ENCODE measurements at places on chromosomes 6 and 20.

DNA sequence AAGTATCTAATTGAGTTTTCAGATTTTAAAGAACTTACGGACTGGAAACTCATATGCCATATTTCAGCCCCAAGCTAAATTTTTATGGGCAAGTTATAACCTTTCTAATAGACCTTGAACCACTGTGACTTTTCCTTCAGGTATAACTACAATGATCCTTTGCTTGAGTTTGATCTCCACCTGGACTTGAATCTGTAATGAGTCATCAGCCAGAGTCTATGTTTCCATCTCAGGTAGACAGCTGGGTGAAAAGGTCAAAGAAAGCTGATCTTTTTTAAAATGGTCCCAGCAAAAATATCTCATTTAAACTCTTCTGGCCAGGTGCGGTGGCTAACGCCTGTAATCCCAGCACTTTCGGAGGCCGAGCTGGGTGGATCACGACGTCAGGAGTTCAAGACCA, 88.4 kb upstream of the SGK1 start:
- no peak for DNase-seq

- no peak for DNase-seq
Measured at GRCh38 chr6:148440016-148440415, 97.4 kb downstream of the SASH1 start.

DNA sequence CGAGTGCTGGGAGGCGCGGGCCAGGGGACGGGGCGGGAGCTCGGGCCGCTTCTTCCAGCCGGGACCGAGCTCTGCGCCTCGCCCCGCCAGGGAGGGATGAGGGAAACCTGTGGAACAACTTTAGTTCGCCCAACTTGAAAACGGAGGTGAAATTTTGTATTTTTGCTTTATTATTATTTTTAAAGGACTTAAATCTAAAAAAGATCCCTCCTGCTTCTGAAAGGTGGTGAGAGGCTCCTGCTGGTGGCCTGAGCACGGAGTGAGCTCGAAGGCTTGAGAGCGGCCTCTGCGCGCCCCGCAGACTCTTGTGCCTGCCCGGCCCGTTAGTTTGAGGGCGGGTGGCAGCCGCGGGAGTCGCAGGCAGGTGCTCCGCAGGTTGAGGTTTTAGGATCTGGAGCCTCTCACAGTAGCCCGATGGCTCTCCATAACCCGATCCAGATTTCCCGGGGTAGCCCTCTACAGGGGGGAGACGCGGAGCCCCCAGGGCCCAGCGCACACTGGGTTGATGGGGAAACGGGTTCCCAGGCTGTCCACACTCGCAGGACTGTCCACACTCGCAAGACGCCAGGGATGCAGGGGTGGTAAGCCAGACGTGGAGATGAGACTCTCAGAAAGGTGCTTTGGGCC, 46.2 kb upstream of the SUPT3H start:
- peak; percentile 78 for DNase-seq

DNA sequence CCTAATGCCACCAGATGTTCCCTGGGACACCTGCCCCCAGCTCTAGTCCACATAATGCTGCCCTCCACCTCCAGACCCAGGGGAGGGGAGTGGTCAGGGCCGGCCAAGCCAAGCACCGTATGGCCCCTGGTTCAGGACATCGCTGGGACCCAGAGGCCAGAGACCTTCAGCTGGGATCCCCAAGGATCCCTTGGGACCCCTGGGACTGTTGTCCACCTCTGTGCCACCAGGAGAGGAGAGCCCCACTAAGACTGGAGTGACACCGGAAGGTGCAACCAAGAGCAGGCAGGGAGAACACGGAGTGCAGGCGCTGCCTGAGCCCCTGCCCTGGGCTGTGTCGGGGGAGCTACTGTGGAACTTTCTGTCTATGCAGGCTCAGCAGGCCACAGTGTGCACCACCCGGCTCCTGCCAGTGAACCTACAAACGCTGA, 43.6 kb downstream of the CTCFL start:
- peak; percentile 67 for DNase-seq

DNA sequence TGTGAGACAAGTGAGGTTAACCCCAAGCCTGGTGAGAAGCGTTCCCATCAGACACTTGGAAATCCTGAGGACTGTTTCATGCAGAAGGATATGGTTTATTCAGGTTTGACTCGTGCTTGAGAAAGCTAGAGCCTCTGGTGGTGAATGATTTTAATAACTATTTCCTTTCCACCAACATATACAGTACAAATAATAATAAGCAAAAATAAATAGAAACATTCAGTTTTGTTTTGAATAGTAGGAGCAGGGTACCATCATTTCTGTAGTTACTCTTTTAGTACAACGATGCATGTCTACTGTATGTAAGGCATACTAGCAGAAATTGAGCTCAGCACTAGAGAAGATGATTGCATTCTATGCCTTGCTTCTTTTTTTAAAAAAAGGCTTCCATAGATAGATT, 33.5 kb downstream of the PLG start:
- no peak for DNase-seq

- DNase-seq, result no peak
Measured at GRCh38 chr20:58816957-58817651, 33.6 kb downstream of the GNAS-AS1 start.

DNA sequence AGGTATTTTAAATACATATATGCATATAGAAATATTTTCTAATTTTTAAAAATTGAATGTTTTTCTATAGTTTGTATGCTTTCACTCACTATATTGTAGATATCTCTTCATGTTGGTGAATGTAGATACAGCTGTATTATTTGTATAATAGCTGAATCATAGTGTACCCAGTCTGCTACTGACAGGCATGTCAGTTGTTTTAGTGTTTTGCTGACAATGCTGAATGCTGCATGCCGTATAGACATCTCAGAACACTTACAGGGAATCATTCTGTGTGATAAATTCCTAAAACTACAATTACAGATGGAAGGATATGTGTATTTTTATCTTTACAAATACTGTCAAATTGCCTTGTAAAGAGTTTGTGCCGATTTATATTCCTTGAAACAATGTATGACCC, 175.4 kb downstream of the SIM1 start:
- no peak for DNase-seq

GRCh38 chr6:108764580-108764950, 83.7 kb upstream of the ARMC2 start:
- DNase-seq, result no peak

- no peak for DNase-seq
Measured at GRCh38 chr20:35003211-35004031, 47.8 kb downstream of the MYH7B start.

DNA sequence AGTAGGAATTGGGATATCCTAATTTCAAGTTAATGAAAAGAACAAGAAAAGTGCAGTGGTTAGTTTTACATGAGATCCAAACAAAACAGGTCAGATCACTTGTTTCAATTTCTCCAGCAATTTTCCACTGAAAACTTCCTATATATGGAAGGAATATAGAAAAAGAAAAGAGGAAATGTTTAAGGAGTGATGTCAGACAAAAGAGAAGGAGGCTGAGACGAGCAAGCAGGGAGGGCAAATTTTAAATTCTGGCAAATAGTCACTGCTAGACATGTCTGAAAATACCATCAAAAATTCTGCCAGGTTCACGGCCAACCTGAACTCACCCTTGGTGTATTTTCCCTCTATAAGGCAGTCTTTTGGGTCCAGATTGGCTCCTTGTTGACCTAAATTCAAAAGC, 9.5 kb upstream of the NUP153 start:
- no peak for DNase-seq

GRCh38 chr6:27617700-27618689, 145.1 kb upstream of the ZNF184 start:
- DNase-seq, result peak; percentile 51

DNA sequence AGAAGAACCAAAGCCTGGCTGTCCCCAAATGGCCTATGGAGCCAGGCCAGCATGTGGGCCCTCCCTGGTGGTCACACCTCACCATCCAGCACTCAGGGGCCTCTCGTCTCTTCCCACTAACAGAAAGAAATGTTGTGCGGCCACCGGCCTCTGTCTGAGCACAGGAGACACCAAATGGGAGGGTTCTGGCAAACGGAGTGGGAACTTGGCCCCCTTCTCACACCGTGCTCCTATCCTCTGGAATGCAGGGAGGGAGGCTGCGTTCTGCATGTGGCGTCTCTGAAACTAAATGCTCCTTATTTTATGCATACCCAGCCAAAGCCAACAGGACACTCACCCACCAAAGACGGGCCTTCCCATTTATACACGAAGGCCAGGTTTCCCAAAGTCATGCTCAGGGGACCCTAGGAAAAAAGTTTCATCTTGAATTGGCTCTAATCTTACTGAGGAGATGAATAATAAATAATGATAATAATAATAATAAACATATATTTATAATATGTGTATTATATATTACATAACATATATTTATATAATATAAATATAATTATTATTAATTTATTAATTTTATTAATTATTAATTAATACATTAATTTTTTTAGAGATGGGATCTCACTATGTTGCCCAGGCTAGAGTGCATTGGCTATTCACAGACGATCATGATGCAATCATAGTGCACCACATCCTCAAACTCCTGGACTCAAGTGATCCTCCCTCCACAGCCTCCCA, 102.4 kb downstream of the FOXF2 start:
- no peak for DNase-seq

GRCh38 chr6:66965227-66965626, 1258.2 kb upstream of the EYS start:
- no peak for DNase-seq

GRCh38 chr6:82712826-82713225, 349.2 kb downstream of the TPBG start:
- DNase-seq, result no peak

DNA sequence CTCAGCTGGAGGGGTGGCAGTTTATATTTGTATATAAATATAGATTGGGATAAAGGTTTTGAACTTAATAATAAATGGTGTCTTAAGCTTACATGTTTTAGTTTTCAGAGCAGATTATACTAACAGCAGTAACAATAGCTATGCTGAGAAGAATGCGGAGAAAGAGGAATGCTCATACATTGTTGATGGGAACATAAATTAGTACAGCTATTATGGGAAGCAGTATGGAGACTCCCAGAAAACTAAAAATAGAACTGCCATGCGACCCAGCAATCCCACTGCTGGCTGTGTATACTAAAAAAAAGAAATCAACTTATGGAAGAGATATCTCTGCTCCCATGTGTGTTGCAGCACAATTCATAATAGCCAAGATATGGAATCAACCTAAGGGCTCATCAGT, 127.9 kb downstream of the BCKDHB start:
- DNase-seq, result no peak

GRCh38 chr6:138229663-138230179, 11.4 kb upstream of the PBOV1 start:
- no peak for DNase-seq

DNA sequence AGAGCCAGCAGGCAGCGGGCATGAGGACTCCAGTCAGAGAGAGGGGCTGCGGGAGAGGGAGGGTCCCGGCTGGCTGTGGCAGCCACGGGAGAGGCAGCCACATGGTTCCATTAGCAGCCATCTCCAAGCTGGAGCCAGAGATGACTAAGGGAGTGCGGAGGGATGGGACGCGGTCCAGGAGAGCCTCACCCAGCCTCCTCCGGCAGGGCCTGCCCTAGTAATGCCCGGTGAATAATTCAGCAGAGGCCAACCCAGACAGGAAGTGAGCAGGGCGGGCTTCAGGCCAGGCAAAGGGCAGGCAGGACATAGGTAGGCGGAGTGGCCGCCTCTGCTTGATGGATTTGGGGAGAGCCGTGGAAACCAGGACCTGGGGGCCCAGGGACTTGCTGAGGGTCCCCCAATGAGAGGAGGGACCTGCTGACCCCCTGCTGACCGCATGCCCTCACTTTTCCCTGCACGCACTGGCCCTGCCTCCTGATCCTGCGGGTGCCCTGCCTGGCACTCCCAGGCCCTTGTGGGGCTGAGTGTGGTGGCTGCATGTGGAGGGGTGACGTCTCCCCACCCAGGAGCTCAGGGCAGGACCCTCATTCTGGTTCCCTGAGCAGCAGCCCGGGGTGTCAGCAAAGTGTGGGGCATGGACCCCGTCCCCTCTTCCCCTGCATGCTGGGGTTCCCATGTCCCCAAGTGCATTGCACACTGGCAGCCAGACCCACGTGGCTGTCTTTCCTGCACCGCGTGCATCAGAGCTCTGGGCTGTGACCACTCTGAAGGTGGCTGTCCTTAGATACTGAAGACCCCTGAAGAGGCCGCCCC, 51.8 kb upstream of the SLCO4A1 start:
- no peak for DNase-seq

GRCh38 chr20:51339721-51340450, 202.6 kb downstream of the NFATC2 start:
- no peak for DNase-seq

GRCh38 chr6:47801984-47802383, 20.2 kb downstream of the OPN5 start:
- DNase-seq, result no peak

- DNase-seq, result no peak
Measured at GRCh38 chr6:6409397-6410030, 89.1 kb upstream of the F13A1 start.

- no peak for DNase-seq
Measured at GRCh38 chr6:75993236-75994162, 79.0 kb downstream of the IMPG1 start.

DNA sequence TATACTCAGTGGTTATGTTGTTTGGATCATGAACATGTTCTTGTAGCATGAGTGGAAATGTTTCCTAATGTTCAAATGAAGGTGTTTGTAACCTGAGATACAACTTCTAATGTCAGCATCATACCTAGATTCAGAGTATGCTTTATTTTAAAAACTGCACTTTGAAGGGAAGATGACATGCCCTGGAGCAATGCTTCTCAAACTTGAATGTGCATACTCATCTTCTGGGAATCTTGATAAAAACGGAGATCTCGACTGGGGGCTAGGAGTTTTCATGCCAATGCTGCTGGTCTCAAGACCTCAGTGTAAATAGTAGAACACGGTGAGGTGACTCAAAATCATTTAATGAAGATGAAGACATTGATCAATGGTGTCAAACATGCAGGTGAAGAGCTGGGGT, 440.0 kb upstream of the NOX3 start:
- no peak for DNase-seq

DNA sequence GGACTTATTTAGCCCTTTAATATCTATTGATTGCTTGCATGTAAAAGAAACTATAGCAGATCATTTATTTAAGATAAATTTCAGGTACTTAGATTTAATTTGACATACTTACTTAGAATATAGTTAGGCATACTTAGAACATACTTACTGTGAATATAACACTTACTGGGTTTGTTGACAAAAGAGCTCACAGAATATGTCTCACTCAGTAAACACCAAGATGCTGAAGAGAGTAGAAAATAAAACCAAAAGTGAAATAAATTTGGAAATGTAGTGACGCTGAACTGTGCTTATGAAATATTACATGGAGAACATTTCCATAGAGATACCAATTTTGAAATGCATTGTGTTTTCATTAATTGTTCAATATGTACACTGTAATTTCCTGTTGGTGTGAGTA, 615.4 kb upstream of the MAN1A1 start:
- no peak for DNase-seq

DNA sequence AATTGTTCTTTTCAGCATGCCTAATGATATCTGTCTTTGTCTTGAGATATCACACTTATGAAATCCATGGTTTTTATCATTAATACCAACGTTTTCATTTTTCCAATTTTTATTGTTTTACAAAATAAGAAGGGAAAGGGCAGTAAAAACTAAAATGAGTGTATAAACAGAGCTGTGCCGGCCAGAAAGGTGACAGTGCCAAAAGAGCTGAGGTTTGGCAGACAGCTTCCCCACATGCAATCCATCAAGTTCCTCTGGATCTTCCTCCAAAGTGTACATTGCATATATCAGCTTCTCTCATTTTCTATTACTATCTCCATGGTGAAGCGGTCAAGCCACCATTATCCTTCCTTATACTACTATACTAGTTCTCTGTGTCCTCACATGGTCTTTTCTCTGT, 10.1 kb upstream of the TMEM244 start:
- no peak for DNase-seq

Data from NB4 (cell line).